Stimulated activated CD4-positive, alpha-beta T cell treated with anti-CD3 and anti-CD28 coated beads, TNF-alpha, amount 100 ng/mL, for 4 hours (primary cell): ENCODE measurements at places on chromosomes 1 and 21.

- peak; percentile 34 for DNase-seq
Measured at GRCh38 chr1:2528966-2529783, 888 bp downstream of the HES5 start.

- DNase-seq: no peak
Measured at GRCh38 chr1:204826970-204827369, 43.7 kb upstream of the NFASC start.

DNA sequence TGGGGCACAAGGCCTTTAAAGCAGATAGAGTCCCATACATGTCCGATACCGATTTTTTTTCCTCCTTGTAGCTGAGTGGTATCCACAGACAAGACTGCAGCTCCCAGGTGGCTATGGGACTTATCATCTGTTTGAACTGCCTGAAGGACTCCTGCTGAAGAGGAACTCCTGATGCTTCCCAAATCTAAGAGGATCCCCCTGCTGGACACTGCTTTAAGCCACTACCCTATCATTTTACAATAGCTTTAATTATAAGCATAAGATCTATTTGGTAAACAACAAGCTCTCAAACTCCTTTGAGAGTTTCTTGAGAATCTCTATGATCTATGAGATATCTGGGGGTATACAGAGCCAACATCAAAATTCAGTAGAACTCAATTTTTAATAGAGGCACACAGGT lies 11.7 kb downstream of the NDC1 start:
- no peak for DNase-seq

DNA sequence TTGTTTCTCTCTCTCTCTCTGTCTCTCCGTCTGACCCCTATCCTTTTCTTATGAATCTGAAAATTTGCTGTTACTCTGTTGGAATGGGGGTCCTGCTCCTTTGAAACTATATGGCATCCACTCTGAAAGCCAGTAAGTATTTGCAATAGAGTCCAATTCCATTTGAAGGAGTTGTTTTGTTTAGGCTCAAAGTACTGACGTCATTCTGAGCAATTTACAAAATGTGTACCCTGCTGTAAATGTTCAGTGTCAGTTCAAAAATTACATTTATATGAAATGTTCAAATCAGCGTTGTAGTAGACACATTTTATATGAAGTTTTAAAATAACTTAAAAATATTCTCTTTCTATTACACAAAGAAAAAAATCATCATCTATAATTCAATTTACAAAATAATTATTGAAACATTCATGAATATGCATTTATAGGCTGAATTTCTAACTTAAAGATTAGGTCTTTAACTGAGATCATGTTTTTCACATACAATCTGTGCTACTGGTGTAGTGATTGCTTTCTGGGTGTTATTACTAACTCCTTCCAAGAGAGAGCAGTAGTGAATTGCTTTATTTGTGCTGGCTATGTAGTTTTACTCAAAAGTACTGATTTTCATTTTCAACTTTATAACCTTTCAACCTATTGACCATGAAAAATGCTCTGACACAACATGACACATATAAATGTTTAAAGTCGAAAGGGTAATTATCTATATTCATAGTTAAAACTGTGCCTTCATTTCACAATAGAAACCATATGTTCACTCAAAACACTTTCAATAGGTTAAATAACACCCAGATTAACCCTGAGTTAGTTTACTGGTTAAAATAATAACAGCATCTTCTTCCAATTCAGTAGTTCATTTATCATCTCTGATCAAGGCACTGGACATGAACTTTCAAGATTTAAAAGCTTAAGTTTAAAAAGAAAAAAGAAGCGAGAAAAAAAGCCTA lies 253.1 kb upstream of the ADGRL4 start:
- DNase-seq: no peak

- no peak for DNase-seq
Measured at GRCh38 chr1:6888870-6889269, 103.6 kb downstream of the CAMTA1 start.

DNA sequence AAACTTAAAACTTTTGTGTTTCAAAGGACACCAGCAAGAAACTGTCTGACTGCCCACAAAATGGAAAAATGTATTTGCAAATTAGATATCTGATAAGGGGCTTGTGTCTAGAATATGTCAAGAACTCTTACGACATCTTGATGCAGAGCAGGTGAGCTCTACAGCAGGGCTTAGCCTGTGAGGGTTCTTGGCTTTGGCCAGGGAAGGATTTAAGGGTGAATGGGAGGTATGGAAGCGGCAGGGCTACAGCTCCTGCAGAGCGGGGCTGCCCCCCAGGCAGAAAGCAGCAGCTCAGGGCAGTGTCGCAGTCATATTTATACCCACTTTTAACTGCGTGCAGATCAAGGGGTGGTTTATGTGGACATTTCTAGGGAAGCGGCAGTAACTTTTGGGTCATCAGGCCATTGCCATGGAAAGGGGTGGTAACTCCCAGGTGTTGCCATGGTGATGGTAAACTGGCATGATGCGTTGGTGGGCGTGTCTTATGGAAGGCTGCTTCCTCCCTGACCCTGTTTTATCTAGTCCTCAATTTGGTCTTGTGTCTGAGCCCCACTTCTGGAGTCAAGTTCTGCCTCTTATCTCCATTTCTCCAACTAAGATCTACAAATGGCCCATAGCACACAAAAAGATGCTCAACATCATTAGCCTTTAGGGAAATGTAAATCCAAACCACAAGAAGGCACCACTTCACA lies 23.2 kb downstream of the MORN1 start:
- no peak for DNase-seq

- DNase-seq: no peak
Measured at GRCh38 chr1:37851782-37852210, 7.6 kb downstream of the MTF1 start.

DNA sequence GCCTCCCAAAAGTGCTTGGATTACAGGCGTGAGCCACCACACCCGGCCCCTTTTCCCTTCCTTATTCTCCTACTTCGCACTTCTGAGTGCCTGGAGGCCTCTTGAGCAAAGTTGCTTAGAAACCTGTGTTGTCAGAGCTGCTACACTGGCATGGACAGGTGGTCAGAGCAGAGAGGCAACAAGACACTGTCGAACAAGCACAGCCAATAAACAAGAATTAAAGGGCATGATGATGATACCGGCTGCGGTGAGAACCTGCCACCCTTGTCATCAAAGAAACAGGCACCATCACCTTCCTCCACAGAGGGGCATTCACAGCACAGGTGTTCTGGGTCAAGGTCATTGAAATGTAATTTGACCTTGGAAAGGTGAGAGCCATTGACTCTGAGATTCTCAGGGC lies 23.3 kb downstream of the STUM start:
- DNase-seq: no peak

DNA sequence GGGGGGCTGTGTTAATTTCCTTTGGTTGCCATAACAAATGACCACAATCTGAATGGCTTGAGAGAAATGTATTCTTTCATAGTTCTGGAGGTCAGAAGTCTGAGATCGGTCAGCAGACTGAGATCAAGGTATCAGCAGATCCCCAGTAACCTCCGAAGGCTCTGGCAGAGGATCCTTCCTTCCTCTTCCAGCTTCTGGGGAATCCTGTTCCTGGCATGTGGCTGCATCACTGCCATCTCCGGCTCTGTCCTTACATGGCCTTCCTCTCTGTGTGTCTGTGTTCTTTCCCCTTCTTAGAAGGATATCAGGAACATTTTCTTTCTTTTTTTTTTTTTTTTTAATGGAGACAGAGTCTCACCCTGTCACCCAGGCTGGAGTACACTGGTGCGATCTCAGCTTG lies 25.8 kb downstream of the ACTL8 start:
- DNase-seq: no peak

DNA sequence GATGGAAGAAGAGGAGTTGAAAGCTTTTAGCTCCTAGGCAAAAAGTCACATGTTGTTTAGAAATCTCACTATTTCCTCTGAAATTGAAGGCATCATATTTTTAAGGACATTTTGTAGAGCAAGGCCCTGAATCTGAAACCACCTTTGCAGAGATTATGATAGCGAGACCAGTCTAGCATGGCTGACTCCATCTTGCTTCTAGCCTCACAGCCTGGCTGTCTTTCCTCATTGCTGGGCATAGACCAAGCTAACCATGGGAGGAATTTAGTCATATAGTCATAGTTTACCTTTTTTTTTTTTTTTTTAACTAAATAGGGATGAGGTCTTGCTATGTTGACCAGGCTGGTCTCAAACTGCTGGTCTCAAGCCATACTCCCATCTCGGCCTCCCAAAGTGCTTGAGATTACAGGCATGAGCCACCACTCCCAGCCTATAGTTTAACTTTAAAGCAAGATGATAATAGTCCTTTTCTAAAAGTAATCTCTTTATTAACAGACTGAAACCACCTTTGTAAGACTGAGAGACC lies 42.2 kb upstream of the ZNF326 start:
- no peak for DNase-seq

DNA sequence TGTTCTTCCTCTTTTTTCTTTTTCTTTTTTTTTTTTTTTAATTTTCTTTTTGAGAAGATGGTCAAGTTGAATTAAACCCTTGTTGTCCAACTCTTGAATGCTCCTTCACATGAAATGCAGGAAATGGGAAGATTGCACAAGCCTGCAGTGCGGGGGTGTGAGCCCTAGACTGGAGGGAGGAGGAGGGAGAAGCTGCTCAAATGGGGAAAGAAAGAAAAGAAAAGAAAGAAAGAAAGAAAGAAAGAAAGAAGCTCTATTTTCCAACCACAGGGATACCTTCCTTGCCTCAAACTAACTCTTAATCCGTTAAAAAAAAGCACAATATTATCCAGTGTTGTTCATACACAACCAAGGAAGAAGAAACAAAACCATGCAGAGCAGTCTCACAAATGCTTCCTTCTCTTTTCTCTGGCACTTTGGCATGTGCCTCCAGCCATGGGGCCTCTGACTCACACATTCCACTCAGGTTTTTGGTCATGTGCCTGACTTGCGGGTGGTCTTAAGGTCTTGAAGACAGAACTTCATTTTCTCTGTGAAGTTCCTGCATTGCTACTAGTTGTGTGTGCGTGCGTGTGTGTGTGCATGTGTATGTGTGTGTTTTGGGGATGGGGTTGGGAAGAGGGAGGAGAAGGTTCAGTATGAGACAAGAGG lies 276.1 kb downstream of the RPS6KC1 start:
- DNase-seq: no peak

- no peak for DNase-seq
Measured at GRCh38 chr1:9576903-9577302, 11.8 kb upstream of the TMEM201 start.

- DNase-seq: no peak
Measured at GRCh38 chr1:26221094-26221493, 12.9 kb upstream of the CEP85 start.

GRCh38 chr1:232725305-232726047 lies 79.7 kb upstream of the MAP10 start:
- DNase-seq: no peak

GRCh38 chr21:32279377-32279680 lies 480 bp upstream of the MIS18A start:
- no peak for DNase-seq

DNA sequence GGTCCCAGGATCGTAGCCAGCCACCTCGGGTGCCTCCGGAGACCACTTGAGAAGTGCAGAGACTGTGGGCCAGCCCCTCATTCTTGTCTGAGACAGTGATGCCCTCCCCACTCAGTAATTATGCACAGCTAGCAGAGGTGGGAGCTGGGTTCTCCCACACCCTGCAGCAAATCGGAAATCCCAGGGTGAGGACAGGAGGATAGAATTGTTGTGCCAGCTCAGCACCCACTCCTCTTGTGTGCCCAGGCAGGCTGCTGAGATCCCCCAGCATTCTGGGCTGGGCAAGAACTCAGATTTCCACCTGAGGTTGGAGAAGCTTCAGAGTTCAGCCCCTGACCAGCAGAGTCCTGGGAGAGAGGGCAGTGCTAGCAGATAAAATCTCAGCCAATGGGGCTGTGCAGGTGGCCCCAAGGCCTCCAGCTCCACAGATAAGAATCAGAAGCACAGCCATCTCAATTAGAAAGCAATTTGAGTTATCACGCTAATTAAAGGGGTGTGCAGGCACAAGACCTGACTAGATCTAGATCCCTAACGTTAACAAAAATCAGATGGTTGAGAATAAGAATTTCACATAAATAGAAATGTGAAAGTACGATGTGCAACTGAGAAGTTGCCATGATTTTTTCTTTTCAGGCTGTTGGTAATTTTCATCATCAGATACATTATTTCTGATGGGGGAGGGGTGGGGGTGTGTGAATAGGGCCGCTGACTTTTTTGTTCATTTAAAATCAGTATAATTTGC lies 45.5 kb upstream of the IRF2BP2 start:
- DNase-seq: no peak

GRCh38 chr1:84013708-84014107 lies 14.8 kb upstream of the TTLL7 start:
- DNase-seq: no peak

GRCh38 chr1:43750083-43750482 lies 42.7 kb downstream of the ST3GAL3 start:
- DNase-seq: no peak

DNA sequence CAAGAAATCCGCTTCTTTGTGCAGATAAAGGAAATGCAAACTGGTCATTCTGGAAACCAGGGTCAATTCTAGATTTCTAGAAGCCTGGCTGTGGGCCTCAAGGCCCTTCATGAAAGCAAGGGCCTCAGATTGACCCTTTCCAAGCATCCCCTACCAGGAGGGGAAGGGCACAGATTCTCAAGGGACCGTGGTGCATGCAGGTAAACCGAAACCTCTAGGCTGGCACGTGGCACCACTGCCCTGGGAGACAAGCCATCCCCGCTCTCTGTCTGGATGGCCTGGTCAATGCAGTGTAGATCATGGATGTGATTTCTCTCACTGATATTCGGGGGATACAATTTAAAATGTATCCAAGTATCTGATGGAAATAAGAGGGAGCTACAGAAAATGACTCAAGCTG lies 69.4 kb downstream of the TOMM20 start:
- no peak for DNase-seq

- DNase-seq: peak; percentile 59
Measured at GRCh38 chr1:32249831-32250525, 1.1 kb upstream of the LCK start.

GRCh38 chr1:244214009-244214967 lies 163.2 kb downstream of the ZBTB18 start:
- DNase-seq: no peak

DNA sequence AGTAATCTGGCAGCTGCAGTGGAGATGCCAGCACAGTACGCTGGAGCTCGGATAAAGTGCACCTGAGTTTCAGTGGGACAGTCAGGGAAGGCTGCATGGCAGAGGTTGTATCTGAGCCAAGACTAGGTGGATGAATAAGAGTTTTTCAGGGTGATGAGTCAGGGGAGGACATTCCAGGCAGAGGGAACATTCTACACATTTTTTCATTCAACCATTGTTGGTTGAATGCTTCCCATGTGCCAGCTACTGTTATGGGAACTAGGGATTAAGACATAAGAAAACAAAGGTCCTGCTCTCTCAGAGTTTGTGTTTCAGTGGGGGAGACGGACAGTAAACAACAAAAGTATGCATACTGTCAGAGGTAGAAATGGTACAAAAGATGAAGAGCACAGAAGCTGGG lies 5.2 kb downstream of the LEPR start:
- no peak for DNase-seq

DNA sequence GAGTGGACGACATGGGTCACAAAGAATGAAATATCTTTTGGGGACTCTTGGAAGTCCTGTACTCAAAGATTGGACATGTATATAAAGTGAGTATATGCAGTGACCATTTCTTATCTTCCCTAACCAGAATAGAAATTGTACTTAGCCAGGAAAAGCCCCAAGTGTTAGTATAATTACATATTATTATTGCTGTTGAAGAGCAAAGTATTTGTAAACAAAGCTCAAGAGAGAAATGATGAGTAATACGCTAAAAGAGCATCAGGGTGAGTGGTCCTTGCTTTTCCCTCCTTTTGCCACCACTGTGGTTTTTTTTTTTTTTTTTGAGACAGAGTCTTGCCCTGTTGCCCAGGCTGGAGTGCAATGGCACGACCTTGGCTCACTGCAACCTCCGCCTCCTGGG lies 6.4 kb upstream of the CGN start:
- DNase-seq: no peak

- DNase-seq: peak; percentile 56
Measured at GRCh38 chr1:161068306-161069234, 1.1 kb downstream of the ARHGAP30 start.
